Stimulated activated naive CD4-positive, alpha-beta T cell (primary cell): ENCODE measurements at places on chromosomes 16 and 17.

- DNase-seq: no peak
Observed at GRCh38 chr16:1579214-1579613, 32.7 kb downstream of the IFT140 start.

- DNase-seq: no peak
Observed at GRCh38 chr16:56558024-56558747, 6.7 kb upstream of the MT4 start.

DNA sequence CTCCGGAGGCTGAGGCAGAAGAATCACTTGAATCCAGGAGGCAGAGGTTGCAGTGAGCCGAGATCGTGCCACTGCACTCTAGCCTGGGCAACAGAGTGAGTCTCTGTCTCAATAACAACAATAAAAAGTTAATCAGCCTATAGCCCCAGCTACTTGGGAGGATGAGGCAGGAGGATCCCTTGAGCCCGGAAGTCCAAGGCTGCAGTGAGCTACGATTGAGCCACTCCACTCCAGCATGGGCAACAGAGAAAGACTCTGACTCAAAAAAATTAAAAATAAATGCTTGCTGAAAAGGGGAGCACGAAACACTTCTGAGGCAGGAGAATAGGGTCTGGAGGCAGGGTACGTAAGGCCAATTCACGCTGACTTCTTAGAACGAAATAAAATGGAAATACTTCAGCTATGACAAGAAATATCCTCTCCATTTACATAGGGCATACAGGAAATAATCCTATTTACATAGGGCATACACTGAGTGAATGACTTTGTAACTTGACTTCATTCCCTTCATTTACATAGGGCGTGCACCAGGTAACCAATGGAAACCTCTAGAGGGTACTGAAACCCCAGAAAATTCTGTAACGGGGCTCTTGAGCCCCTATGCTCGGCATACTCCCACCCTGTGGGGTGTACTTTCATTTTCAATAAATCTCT lies 3.2 kb upstream of the PRPSAP1 start:
- DNase-seq: no peak

DNA sequence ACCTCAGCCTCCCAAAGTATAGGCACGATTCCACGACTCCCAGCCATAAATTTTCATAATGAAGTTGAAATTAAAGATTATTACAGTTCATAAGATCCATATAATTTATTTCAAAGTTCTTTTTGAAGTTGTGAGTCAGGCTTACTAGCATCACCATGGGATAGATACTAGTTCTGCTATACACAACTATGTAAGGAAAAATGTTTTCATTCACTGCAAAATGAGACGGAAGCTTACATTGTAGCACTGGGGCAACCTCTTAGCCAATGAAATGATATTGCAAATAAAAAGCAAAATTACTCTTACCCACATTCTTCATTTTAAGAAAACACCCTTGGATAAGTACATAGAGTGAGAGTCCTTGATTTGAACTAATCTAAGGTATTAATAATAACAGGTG lies 18.8 kb upstream of the MARCHF10 start:
- no peak for DNase-seq

DNA sequence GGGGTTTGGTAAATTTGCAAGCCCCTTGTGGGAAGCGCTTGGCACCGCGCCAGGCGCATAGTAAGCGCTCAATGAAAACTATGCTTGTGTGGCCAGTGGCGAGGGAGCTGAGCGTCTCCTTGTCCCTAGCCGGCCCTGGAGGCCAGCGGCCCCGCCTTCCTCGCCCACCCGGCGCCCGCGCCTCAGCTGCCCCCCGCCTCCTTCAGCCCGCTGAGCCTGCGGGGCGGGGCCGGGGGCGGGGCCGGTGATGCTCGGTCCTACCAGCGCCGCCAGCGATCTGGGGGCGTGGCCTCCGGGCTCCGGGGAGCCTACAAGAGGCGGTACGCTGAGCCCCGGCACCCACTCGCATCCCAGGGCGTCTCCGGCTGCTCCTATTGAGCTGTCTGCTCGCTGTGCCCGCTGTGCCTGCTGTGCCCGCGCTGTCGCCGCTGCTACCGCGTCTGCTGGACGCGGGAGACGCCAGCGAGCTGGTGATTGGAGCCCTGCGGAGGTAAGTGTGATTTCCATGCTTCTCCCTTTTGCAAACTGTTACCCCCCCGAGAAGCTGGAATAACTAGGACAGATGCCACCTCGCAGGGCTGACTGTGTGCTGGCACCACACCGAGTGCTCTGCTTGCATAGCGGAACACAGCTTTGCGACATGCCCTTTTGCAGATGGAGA lies at the start of gene CRISPLD2:
CRISPLD2 (plus strand) TSS at position 342 of the 661 bp plus-strand sequence. CDS start 18,511 bp downstream, outside the sequence.
- peak; percentile 86 for DNase-seq

DNA sequence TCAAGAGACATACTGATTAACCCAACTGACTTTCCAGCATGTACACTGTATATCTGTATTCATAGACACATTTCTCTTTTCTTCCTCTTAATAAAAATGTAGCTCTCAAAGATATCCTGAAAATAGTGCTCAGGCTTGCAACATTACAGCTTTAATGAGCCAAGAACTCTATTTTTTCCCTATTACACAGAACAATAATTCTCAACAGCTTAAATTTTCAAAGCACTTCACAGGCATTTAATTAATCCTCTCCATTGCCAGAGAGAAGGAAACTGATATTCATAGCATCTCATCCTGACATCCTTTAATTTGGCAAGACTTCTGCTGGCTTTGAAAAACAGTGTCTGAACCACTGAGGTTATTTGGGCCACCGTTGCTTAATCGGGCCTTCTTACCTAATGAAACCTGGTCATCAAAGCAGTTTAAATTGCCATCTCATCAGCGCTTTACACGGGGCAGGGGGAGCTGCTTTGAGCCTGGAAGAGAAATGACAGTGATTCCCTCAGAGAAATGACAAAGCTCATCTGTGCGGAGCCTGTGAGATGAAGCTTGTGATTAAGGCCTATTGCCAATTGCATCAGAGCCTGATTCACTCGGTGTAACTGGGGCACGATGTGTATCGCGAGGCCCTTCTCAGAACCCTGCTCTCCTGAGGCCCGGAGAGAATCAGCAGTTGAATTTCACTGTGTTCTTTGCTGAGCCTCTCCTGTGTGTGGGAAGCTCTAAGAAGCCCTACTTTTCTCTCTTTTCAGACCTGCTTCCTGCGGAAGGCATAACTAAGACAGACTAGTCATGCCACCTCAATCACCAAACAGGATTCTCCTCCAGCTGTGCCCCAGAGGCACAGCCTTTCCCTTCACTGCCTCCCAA lies 8.5 kb upstream of the SIAH1 start:
- no peak for DNase-seq

DNA sequence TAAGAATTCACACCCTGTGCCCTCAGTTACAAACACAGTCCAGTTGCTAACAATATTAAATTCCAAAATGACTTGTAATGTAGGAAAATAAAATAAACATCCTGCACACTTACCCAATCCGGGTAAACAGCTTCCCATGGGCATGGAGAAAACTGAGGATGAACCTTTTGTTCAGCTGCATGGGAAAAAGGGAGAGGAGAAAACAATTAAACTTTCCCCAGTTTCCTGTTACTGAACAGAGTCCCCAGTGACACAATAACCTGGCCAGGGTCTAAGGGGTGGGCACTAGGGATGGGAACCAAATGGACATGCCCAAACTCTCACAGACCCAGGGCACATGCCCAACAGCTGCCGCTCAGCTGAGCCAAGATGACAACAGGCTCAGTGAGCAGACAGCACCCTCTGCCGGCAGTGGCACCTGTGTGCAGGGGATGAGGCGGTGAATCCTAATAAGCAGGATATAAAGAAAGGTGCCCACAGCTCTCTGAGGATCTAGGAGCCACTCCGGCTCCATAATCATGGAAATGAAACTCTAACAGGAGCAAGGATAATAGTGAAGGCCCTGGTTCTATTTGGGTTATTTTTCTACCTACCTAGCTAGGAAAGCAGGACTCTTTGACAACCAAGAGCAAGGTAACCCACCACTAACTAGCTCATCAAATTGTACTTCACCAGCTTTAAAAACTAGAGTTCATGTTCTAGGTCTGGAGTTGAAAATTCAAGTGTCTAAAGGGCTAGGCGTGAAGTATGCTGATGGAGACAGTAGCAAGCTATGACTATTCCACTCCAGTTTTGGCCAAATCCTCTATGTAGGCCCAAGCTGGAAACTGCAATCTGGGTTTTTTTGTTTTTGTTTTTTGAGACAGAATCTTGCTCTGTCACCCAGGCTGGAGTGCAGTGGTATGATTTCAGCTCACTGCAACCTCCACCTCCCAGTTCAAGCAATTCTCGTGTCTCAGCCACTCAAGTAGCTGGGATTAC lies 58.8 kb downstream of the SMG6 start:
- peak; percentile 69 for DNase-seq

DNA sequence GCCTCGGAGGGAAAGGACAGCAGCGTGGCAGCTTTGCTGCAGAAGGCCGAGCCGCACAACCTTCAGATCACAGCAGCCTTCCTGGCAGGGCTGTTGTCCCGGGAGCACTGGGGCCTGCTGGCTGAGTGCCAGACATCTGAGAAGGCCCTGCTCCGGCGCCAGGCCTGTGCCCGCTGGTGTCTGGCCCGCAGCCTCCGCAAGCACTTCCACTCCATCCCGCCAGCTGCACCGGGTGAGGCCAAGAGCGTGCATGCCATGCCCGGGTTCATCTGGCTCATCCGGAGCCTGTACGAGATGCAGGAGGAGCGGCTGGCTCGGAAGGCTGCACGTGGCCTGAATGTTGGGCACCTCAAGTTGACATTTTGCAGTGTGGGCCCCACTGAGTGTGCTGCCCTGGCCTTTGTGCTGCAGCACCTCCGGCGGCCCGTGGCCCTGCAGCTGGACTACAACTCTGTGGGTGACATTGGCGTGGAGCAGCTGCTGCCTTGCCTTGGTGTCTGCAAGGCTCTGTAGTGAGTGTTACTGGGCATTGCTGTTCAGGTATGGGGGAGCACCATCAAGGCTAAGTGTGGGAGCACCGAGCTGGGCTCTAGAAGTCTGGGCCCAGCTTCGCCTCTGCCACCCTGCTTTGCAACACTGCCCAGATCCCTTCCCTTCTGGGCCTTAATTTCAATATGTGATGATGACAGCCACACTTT lies 18.6 kb downstream of the NOD2 start:
- no peak for DNase-seq

DNA sequence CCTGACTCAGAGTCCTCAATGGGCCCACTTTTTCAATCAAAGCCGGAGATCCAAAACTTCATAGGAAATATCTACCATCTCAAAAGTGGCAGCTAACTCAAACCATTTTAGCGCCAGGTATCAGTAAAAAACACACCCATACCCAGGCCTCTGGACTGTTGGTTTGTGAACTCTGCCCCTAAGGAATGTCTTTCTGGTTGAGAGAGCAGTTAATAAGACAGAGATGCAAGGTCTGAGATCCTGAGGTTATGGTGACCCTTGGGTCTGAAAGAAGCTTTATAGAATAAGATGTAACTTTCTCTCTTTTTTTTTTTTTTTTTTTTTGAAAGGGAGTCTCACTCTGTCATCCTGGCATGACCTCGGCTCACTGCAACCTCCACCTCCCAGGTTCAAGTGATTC lies 350.5 kb downstream of the SOX9 start:
- no peak for DNase-seq
